ENCODE measurements at places on chromosomes 1 and 21. TPM values are rescaled to one million over a fixed set of nuclear protein-coding genes. Genes with fewer than 3 reads are reported as not detected.

DNA sequence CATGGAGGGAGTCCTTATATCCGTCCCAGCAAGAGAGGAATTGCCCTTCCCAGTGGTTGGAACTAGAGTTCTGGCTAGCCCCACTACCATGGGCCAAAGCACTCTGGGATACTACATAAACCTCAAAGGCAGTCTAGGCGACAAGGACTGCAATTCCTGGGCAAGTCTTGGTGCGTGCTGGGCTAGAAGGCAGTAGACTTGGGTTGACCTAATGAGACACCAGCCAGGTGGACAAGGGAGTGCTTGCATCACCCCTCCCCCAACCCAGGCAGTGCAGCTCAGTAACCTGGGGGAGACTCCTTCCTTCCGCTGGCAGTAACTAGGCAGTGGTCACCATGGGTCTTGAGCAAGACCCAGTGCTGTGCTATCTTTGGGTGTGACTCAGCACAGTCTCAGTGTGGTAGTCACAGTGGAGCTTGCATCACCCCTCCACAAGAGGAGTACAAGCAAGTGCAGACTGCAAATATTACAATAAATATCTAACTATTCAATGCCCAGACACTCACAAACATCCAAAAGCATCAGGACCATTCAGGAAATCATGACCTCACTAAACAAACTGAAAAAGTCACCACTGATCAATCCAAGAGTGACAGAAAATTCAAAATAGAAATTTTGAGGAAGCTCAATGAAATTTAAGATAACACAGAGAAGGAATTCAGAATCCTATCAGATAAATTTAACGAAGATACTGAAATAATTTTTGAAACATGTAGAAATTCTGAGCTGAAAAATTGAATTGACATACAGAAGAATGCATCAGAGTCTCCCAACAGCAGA, 84.7 kb upstream of the LYPLAL1 start:
- DNase-seq = no peak

Gene E2F2
- 2.9 TPM for total RNA-seq

Gene GREM2
- 4.7 TPM for total RNA-seq

Gene C21orf91
- 24.5 TPM for total RNA-seq

Gene LCK
- total RNA-seq = 0.90 TPM

Gene CPT2
- total RNA-seq = 10.9 TPM

DNA sequence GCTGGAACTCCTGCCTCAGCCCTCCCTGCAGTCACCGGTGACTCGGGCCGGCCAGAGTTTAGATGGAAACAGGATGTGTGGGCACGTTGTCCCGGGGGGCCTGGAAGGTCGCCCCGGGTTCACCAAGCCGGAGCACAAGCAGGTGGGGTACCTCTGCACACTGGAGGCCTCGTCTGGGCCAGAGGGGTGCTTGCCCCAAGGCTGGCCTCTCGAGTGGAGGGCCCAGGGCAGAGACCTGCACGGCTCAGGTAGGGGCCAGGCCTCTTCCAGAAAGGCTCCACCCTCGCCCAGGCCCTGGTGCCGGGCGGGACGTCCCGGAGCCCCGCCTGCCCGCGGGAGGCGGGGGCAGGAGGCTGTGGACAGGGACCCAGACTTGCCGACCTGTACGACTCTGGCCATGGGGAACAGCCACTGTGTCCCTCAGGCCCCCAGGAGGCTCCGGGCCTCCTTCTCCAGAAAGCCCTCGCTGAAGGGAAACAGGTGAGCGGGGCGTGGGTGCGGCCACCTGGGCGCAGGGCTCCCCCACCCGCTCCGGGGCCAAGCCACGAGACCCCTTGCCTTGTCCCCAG, at the start of gene PLEKHN1:
PLEKHN1 (plus strand) TSS at position 348 of the 569 bp plus-strand sequence; CDS start at position 398, 50 bp downstream.
- DNase-seq = no peak

DNA sequence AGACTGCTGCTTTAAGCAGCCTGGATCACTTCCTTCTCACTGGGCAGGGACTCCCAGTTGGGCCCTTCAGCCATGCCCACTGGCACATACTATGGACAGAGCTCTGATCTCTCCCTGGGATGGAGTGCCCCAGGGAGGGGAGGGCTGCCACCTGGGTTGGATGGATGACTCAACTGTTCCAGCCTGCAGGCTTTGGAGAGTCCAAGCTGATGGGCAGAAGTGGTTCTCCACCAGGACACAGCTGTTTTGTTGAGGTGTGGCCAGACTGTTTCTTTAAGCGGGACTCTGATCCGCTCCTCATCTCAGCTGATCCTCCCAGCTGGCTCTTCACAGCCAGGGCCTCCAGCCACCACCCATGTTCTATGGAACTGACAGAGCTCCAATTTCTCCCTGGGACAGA, 166.9 kb downstream of the MAGI3 start:
- DNase-seq = no peak

Gene PGD
- 19.5 TPM for total RNA-seq

Measured in urinary bladder (tissue), 4 donors.